H1 (cell line): ENCODE measurements at places on chromosomes 3 and 15. TPM values are rescaled to one million over a fixed set of nuclear protein-coding genes. Genes with fewer than 3 reads are reported as not detected.

DNA sequence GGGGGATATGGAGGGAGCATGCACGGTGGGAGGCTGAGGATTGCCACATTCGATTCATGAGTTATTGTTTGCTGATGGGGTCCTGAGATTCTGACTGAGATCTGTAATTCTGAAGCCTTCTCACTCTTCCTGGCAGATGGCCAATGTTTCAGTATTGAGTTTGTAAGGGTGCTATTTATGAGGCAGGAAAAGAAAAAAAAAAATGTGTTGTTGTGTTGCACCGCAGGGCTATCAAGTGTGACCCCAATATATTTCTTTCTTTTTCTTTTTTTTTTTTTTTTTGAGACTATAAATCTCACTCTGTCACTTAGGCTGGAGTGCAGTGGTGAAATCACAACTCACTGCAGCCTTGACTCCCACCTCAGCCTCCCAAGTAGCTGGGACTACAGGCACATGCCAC, 3.2 kb upstream of the SENP2 start:
- DNase-seq = no peak

DNA sequence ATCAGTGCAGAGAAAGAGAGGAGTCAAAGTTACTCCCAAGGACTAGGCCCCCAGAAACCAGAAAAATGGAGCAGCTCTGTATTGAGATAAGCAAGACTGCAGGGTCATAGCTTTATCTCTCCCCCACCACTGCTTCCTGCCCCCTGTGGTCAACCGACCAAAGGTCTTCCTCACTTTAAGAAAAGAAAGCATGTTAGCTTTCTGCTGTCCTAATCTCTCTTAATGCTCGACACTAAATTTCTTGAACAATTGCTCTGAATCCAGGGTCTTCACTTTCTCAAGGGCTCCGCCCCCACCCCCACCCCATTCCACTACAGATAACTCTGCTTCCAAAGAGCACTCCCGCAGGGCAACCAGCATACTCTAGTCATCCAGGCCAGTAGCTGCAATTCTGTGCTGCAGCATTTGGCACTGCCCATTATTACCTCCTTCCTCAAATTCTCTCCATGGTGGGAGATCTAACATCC, 31.9 kb downstream of the TNIK start:
- DNase-seq = no peak

DNA sequence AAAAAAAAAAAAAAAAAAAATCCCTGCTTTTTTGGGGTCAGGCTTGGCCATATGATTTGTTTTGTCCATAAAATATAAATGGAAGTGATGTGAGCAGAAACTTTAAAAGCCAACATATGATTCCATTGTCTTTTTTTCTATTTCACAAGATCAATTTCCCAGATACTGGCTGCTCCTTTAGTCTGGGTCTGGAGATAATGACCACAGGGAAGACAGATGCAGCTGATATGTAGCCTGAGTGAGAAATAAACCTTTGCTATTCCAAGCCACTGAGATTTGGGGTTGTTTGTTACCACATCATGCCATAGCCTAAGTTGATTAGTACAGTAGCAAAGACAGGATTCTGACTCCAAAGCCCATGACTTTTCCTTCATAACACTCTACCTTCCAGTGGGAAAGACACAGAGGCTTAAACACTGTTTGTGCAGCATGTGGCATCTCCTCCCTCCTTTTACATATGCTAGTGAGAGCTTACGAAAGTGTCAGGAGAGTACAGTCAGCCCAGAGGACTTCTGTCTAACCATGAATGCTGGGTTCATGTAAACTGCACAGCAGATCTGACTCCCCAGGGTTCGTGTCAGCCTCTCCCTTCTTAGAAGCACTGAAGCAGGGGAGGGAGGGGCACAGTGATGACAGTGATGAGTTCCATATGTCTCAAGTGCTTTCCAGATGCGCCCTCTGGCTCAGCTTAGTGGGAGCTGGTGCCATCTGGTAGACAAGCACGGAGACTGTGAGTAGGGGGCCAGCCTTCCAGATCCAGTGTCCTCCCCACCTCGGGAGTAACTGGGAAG, 36.7 kb upstream of the SLC7A14 start:
- no peak for DNase-seq

DNA sequence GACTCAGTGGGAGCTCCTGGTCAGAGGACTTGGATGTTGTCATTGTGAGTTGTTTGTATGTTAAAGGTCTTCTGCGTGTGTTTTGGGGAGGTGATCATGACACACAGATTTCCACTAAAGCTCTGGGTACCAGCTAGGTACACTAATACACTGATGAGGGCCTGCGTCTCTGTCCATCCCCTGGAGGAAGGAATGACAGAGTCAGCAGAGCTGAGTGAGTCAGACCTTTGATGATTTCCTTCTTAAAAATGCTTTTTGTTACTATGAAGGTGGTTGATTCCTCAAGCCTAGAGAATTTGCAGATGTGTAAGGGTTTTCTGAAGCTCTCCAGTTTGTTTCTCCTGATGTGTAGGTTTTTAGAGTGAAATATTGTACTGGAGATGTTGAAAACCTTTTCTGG, 424.1 kb upstream of the TPM1 start:
- DNase-seq = no peak

- DNase-seq = no peak
Measured at GRCh38 chr3:166527325-166527724, 690.1 kb upstream of the BCHE start.

GRCh38 chr3:4251412-4251811, 51.8 kb upstream of the SETMAR start:
- no peak for DNase-seq

The SPINK8 gene
- not detected in 2 replicates for total RNA-seq

The ADGRG7 gene
- not detected in 2 replicates for total RNA-seq

The TUSC7 gene
- not detected in 2 replicates for total RNA-seq

The NAA50 gene
- total RNA-seq = 224 and 231 TPM in 2 replicates
